Progenitor cell of endocrine pancreas (in vitro differentiated cells): ENCODE measurements at places on chromosomes 6 and 20.

GRCh38 chr6:150729188-150729748 is 129.6 kb downstream of the PLEKHG1 start:
- no peak for DNase-seq

DNA sequence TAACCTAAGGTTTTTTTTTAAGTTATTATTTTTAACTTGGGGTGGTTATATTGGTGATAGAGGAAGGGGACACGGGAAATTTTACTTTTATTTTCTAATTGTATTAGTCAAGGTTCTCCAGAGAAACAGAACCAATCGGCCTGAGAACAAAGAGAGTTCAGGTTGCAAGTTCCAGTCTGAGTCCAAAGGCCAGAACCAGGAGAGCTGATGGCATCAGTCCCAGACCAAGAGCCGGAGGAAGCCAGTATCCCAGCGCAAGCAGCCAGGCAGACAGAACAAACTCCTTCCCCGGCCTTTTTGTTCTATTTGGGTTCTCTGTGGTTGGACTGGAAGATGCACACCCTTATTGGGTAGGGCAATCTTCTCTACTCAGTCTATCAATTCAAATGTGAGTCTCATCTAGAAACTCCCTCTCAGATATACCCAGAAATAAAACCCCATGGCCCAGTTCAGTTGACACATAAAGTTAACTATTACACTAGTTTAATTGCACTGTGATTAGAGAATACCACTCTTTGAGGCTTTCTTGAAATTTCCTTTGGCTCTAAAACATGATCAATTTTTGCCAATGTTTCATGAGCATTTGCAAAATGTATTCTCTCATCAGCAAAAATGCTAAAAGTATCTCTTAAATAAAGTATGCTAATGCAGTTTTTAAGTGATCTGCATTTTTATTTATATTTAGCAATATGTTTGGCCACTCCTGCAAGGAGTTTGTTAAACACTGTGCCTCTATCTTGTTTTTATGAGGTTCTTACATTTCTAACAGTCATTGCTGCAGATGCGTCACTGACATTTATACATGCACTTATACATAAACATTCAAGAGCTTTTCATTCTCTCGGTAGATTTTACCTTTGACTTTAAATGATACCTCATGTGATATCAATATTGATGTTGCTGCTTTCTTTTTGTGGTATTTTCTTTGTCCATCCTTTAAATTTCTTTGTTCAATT is 103.2 kb upstream of the SSTR4 start:
- no peak for DNase-seq

- DNase-seq: no peak
Observed at GRCh38 chr6:155173488-155173887, 90.3 kb upstream of the CLDN20 start.

DNA sequence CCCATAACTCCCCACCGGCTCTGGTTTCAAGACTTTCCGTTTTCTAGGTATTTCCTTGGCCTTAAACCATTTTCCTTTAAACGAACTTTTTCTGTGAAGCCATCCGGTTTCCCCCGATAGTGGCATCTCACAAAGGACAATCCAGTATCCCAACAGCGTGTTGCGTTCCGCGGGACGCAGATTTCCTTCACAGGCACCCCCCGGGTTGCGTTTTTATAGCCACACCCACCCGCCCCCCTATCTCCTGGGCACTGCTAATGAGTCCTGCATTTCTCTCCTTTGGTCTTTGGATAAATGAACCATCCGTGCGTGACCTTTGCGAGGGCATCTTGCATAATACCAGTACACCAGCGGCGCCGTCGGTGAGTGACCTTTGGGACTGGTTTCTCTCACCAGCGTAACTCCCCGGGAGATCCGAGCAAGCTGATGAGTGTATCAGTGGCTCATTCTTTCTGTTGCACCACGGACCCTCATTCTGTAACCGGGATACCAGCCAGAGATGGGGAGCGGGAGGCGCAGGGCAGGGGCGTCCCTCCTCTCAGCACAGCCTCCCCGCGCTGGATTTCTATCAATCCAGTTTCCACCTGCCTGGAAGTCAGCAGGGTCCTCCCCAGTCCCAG is 586 bp upstream of the NQO2 start:
- no peak for DNase-seq

GRCh38 chr6:35049156-35049735 is 91.9 kb downstream of the TCP11 start:
- DNase-seq: no peak

GRCh38 chr6:38957426-38957825 is 91.2 kb upstream of the GLP1R start:
- DNase-seq: no peak

- DNase-seq: no peak
Observed at GRCh38 chr6:11484441-11484840, 53.1 kb upstream of the TMEM170B start.

GRCh38 chr6:53598265-53598907 is 53.5 kb upstream of the GCLC start:
- DNase-seq: no peak

- DNase-seq: no peak
Observed at GRCh38 chr6:135052939-135053338, 1.7 kb downstream of the HBS1L start.

GRCh38 chr6:79420054-79420453 is 117.2 kb downstream of the LCA5 start:
- DNase-seq: no peak

DNA sequence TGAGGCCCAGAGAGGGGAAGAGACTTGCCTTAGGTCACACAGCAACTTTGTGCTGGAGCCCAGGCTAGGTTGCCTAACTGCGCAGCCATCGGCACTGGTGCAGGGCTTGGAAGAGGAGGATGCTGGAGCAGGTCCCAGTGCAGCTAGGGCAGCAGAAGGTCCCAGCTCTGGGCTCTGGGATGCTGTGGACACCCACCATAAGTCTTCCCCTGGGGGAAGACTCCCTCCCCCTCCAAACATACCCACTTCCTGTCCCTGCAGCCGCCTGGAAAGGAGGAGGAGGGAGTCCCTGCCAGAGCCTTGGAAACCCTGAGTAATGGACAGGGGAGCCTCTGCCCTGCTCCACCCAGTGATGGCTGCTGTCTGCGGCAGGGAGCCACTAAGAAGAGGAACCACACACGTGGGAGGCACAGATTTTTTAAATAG is 93.6 kb downstream of the NCR2 start:
- DNase-seq: no peak

DNA sequence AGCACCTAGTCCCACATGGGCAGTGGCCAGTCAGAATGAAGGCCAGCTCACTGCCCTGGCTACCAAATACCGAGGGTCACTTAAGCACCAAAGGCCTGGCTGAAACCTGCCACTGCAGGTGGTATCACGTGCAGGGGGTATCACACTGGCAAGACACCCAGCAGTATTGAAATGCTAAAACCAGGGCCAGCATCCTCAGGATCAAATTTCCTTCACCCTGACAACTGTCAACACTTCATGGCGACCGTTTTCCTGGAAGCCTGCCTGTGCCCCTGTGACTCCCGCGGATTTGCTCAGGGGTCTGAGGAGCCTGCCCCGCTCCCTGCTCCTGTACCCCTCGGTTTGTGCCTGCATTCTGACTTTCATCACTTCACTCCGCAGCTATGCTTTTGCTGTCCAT is 151.1 kb downstream of the TTLL2 start:
- DNase-seq: no peak

- DNase-seq: no peak
Observed at GRCh38 chr20:49786196-49786595, 26.4 kb upstream of the SLC9A8 start.
